Caki2 (cell line): ENCODE measurements at places on chromosomes 4 and X. TPM values are rescaled to one million over a fixed set of nuclear protein-coding genes. Genes with fewer than 3 reads are reported as not detected.
A peak's percentile ranks its signal among the peaks of the same experiment; 100 is the strongest.

- DNase-seq: no peak
Observed at GRCh38 chr4:78219825-78220224, 162.7 kb downstream of the FRAS1 start.

- no peak for DNase-seq
Observed at GRCh38 chr4:52566136-52567031, 92.7 kb downstream of the USP46 start.

DNA sequence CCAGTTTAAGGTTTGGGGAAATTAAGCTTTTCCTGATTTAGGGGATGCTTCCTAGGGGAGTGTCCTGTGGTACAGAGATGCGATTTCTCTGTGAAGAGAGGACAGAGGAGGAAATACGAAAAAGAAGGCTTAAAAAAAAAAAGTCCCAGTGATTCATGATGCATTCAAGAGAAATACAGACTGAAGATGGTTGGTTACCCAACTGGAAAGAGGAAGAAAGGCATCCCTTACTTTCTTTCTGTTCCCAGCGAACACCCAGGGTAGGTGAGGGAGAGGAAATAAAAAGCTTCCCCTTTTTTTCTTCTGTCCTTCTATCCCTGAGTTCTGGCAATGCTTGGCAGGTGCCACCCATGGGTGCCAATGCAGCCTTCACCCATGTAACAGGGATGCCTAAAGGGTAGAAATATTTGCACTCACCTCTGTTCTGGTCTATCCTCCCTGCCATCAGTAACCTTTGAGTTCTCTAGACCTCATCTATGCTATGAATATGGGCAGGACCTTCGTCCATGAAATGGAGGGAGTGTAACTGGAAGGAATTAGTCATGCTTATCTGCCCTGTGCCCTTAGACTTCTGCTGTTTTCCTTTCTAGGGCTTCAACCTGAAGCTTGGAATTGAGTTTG is 230.1 kb upstream of the GALNTL6 start:
- DNase-seq: peak; percentile 27

- DNase-seq: peak; percentile 38
Observed at GRCh38 chr4:13640149-13640940, 12.8 kb upstream of the BOD1L1 start.

- no peak for DNase-seq
Observed at GRCh38 chrX:115174548-115174947, 14.7 kb upstream of the RBMXL3 start.

The UGT2B15 gene
- total RNA-seq: not detected in 2 replicates
